Islet precursor cell (in vitro differentiated cells): ENCODE measurements at places on chromosomes 2 and 18.

DNA sequence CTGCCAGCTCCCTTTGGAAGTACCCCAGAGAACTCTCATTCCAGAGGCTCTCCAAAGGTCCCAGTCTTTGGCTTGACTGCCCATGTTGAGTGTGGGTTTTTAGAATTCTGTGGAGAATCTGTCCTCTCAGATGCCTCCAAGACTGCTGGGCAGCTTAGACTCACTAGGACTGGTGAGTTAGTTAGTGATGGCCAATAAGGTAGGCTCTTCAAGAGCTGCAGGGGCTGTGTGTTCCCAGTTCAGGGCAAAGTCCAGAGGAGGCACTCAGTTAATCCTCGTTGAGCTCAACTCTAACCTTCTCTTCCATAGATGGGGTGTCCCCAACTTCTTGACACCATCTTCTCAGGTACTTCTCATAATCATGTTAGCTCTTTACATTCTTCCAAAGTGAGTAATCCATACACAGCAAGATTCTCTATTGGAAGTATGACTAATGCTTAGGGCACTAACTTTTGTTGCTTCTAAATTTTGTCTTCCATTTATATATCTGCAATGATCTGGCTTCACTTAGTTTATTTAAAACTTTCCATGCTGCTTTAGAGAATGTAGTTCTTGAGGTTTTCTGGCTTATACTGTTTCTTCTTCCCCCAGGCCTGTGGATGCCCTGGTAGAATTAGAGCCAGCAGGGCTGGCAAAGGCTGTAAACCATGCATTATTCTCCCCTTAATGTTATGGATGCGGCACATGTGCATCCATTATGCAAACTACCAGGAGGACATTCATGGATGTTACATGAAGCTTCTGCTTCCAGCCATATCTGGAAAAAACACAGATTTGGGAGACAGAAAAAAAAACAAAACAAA, 88.9 kb downstream of the POLE4 start:
- no peak for DNase-seq

GRCh38 chr2:120243211-120243610, 9.4 kb upstream of the RALB start:
- DNase-seq: peak; percentile 87

GRCh38 chr2:72781480-72781879, 44.4 kb downstream of the EXOC6B start:
- DNase-seq: no peak

DNA sequence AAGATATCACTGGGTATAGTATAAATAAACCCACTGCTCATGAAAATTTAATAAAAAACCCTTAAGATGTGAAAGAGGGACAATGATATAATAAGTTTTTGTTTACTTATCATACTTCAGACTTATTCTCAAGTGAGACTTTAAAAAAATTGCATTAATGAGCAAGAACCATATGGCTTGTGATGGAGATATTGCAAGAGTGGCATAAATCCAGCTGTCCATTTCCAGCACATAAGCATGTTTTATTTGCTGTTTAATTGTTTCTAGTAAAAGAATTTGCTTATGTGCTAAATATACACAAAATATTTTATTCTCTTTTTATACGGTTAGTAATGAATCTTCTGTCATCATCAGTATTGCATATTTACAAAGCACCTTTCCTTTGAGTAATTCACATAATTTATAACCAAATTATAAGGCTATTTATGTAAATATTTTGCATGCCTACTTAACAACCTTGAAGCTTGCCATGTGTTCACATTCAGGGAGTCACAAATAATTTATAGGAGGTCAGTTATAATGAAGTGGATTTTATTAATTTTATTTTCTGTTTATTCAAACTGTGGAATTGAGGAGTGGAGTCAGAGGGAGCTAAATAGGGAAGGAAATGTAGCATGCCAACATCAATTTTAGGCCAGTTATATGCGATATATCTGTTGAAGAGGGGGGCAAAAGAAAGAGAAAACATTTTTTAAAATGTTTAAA, 318.5 kb upstream of the CWC22 start:
- no peak for DNase-seq

GRCh38 chr2:219441451-219442255, 7.0 kb downstream of the SPEG start:
- peak; percentile 73 for DNase-seq

- DNase-seq: no peak
Observed at GRCh38 chr2:45450634-45451033, 160.4 kb downstream of the SRBD1 start.

GRCh38 chr18:29811519-29811918, 1231.0 kb downstream of the DSC3 start:
- DNase-seq: no peak

- no peak for DNase-seq
Observed at GRCh38 chr2:233386382-233387041, 32.2 kb downstream of the DGKD start.

GRCh38 chr18:63962137-63962536, 7.7 kb upstream of the SERPINB8 start:
- no peak for DNase-seq

- no peak for DNase-seq
Observed at GRCh38 chr2:24885221-24886125, 34.6 kb downstream of the ADCY3 start.

DNA sequence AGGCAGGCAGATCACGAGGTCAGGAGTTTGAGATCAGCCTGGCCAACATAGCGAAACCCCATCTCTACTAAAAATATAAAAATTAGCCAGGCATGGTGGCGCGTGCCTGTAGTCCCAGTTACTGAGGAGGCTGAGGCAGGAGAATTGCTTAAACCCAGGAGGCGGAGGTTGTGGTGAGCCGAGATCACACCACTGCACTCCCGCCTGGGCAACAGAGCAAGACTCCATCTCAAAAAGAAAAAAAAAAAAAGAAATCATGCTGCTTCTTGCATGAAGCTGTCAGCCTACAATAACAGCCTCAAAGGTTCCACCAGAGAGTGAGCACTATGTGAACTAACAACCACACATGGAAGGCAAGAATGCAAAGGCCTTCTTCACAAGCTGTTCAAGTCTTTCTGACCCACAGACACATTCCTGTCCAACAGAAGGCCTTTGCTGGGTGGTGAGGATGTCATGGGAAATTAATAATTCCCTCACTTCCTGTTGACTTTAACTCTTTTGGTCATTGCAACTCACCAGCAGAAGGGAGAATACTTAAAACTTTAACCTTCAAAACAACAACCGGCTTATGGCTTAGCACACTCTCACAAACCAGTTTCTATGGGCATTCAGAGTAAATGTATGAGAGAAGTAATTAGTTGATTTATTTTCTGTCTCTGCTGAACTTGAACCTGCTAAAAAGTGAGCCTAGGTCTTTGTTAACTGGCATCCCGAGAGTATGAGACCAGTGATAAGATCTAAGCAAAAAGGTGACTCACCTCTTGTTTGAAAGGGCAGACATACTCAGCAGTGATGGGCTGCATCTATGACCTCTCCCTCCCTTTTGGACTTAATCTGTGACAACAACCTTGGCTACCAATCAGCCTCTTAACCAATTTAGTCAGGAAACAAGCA, 11.8 kb downstream of the PLEKHM3 start:
- DNase-seq: peak; percentile 79

DNA sequence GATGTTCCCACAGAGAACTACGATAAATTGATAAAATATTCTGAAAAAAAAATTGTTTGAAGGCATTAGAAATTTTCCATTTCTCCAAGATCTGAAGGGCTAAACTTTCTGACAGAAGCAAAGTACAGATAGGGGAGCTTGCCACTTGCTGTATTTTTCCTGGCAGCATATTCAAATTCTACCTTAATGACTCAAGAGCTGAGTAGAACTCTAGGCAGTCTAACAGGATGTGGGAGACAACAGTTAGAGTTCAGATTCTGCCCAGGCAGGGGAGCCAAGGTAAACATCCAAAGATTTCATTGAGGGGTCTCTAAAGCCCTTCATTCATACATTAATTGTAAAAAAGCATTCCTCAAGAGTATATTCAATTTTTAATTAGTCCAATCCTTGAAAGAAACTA, 46.0 kb upstream of the RIT2 start:
- no peak for DNase-seq

- no peak for DNase-seq
Observed at GRCh38 chr2:205390866-205391265, 291.4 kb upstream of the NRP2 start.

- DNase-seq: no peak
Observed at GRCh38 chr2:137892739-137893138, 71.5 kb upstream of the HNMT start.

- DNase-seq: no peak
Observed at GRCh38 chr2:191081411-191082155, 67.6 kb upstream of the STAT1 start.

- peak; percentile 35 for DNase-seq
Observed at GRCh38 chr2:65032019-65032975, 23.9 kb upstream of the CEP68 start.

DNA sequence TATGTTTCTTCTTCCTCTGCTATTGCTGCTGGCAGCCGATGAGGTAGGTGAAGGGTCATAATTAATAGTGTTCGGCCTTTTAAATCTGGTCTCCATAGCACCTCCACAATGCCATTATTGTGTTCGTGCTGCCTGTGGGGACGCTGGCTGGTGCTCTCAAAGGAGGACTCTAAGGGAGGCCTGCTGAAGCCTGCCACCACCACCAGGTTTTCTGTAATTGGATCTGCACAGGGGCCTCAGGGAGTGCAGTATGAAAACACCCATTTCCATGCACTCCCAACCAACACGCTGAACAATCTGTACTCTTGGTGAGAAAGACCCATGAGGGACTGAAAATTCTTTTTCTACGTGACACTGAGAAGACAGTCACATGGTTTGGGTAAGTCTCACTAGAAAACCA, 17.6 kb upstream of the CLIP4 start:
- no peak for DNase-seq

DNA sequence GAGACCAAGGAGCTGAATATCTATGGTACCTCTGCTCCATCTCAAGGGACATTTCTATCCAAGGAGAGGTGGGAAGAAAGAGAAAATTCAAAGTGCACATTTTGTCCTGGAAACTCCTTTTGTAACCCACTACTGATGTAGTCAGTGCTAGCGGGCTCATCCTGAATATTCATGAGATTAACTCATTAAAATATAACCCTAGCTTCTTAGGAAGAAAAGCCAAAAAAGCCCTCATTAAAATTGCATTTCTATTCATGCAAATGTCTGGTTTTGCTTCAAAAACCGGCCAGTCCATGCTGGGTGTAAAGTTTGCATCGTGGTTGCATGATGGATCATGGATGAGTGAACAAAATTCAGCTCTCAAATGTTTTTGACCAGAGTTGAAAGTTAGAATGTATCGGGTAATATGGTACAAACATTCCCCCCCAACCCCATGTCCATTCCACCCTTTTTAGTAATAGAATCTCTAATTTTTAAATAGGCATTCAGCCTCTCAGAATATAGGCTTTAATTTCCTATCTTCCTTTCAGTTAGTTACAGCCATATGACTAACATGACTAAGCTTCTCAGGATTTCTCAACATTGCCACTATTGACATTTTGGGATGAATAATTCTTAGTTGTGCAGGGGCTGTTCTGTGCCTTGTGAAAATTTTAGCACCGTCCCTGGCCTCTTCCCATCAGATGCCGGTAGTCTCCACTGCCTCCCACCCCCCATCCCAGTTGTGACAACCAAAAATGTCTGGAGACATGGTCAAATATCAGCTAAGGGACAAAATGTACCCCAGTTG, 104.2 kb upstream of the RND3 start:
- no peak for DNase-seq

GRCh38 chr18:28999726-29000125, 822.8 kb upstream of the CDH2 start:
- no peak for DNase-seq

DNA sequence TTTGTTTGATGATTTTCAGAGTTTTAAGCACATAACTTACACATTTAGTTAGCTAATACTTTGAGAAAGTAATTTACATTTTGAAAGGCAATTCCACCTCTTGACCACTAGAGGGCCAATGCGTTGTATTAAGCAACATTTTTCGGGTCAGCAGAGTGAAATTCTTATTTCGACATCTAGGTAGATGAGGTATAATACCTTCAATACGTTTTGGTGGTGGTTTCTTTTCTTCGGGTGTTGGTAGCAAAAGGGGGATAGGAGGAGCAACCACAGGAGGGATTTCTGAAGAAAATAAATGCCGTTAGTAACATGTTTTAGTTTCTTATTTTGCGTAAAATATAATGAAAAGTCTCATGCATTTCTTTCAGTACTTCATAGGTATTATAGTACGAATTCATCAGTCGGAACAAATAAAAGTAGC, 106.3 kb downstream of the TTN start:
- no peak for DNase-seq

- DNase-seq: no peak
Observed at GRCh38 chr2:208620487-208620978, 213.9 kb downstream of the PTH2R start.

GRCh38 chr2:18883616-18884456, 294.5 kb upstream of the NT5C1B start:
- DNase-seq: no peak

DNA sequence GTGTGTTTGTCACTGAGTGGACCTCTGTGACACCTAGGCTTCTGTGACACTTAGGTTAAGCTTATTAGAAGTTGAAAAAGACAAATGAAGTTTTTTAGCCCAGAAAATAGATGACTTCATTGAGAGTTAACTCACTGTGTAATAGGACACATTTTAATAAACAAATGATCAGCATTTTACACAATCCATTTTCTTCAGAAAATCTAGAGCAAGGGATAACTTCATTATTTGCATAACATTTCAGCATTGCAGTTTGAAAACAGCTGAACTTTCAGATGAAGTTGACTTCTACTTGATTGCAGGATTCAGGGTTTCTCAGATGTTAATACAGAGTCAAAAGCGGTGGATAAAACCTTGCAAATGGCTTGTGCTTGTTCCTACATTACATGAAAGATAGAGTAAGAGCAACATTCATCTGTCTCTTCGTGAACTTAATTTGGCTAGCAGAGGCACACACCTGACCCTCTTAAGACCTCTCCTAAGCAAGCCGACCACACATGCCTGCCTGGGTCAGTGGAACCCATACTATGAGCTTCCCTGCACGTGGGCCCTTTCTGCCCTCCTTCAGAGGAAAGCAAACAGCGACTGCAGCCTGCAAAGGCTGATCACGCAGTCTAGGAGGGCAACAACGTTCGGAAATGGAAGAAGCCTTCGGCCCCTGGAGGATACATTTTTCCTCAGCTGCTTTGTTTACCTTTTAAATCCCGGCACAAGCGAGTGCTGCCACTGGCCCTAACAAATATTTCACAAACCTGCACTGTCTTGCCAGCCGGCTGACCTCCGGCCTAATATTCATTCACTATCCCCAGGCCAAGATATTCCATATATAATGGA, 16.6 kb downstream of the ITGB1BP1 start:
- DNase-seq: no peak

DNA sequence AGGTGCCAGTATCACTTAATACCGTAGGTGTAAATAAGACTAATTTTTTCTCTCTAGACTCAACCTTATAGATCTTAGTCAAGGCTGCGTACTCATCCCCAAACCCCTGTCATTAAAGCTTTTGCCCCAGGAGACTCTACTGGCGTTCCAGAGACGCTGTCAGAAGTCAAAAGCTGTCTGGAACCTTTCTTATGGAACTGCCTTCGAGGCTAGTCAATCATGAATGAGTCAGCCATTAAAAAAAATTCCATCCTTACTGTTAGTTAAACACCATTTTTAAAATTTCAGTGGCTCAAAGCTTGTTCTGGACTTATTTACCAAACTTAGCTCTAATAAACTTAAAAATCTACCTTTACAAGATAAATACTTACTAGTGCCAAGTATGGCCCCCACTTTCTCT, 52.1 kb downstream of the SPRED2 start:
- DNase-seq: peak; percentile 80
